ENCODE measurements at places on chromosomes 1 and 21.

- DNase-seq: no peak
These were observed 66.3 kb upstream of the SSX2IP start for GRCh38 chr1:84756455-84757082.

- DNase-seq: no peak
These were observed 876 bp downstream of the LRRC7 start for GRCh38 chr1:69568421-69569174.

DNA sequence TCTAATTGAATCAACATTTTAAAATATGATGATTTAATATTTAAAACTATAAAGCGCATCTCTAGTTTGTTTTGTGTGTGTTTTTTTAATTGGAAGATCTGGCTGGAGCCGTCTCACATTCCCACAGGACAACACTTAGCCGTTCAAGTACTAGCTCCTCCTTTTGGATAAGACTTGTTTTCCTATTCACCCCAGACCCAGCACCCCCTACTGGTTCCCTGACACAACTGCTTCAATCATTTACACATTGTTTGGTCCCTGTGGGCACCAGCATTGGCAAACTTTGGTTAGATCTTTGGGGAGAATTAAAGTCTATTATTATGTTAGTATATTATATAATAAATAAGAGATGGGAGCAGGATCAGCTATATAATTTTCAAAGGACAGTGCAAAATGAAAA is 34.5 kb downstream of the TYW3 start:
- DNase-seq: no peak

- DNase-seq: no peak
These were observed 45.8 kb downstream of the SLC30A7 start for GRCh38 chr1:100941580-100942216.

GRCh38 chr1:25773441-25774125 is 26.4 kb upstream of the SELENON start:
- no peak for DNase-seq

DNA sequence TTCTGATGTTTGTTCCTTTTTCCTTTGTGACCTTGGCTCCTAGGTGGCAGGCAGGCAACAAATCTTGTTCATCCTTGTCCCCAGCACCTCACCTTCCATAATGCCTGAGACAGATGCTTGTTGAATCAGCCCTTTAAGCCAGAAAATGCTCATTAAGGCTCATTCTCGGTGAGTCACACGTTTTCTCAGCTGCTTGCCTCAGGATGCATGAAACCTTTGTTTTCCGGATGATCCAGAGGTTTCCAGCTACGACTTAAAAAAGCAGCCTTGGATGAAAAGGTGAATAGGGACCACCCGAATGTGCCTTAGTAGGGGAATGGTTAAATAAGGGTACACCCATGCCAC is 4.6 kb upstream of the ATP13A2 start:
- no peak for DNase-seq

DNA sequence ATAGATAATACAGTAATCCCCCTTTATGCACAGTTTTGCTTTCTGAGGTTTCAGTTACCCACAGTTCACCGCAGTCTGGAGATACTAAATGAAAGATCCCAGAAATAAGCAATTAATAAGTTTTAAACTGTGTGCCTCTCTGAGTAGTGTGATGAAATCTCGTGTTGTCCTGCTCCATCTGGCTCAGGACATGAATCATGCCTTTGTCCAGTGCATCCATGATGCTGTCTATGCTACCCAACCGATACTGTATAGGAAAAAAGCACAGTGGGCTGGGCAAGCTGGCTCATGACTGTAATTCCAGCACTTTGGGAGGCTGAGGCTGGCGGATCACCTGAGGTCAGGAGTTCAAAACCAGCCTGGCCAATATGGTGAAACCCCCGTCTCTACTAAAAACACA is 85.0 kb upstream of the SLC2A1 start:
- DNase-seq: no peak

GRCh38 chr1:44489481-44489880 is 84.4 kb downstream of the RNF220 start:
- no peak for DNase-seq

DNA sequence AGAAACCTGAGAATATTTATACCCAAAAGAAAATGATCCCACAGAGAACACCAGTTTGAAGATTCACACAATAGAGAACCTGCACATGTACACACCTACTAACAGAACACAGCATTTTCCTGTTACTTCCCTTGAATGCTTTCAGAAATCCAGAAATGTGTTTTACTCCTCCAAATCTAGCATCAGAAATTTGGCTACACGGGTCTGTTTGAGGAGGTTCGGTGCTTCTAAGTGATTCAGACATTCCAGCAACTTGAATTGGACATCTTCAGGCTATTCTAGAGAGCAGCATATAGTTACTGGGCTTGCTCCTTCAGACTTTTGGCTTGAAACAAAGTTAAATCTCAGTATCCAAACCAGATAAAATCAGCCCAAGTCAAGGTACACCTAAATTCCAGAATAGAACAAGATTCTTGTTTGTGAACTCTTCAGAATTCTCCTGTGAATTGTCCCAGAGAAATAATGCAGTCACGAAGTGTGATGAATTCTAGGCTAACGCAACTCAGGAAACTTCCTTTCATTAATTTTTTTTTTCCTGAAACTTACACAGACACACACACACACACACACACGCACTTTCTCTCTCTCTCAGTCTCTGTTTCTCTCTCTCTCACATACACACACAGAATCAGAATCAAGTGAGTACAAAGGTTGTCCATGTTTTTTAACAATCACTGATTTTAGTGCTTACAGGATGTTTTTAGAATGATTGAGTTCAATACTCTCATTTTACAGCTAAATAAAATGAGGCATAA is 278.4 kb upstream of the SNX7 start:
- no peak for DNase-seq

GRCh38 chr1:204641936-204642335 is 43.6 kb downstream of the LRRN2 start:
- no peak for DNase-seq

GRCh38 chr1:2582391-2582790 is 4.2 kb upstream of the PRXL2B start:
- DNase-seq: peak; percentile 33

GRCh38 chr1:241589521-241589920 is 50.6 kb downstream of the CHML start:
- peak; percentile 26 for DNase-seq

DNA sequence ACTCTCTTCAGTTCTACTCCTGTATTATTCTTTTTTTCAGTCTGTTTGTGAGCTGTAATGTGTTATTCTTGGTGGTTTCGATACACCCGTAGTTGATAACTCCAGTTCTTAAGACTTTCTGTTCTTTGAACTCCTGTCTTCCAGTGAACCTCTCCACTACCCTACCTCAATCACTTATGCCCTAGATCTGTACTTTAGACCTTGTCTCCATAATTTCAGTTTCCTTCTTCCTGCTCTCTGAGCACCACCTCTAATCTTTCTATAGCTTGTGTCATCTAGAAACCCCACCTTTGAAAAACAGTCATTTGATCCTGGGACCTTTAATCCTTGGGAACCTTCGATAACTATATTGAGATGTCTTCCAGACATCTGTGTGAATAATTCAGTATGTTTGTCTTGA is 159.3 kb downstream of the PIK3R3 start:
- no peak for DNase-seq

- DNase-seq: no peak
These were observed 19.2 kb downstream of the CD247 start for GRCh38 chr1:167499106-167499505.

DNA sequence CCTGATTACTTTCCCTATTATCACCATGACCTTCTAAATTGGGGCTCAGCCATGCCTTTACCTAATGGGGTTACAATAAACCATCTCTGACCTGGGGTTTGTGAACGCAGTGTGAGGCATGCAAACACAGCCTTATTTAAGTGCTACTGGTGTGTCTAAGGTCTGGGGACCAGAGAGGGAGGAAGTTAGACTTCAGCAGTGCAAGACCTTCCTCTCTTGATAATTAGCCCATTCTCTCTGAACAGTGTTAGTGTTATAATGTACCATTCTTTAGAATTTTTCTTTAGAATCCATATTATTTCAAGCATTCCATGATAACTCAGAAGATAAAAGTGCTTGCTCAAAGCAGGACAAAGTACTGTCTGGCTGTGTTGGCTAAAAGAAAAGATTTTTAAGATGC is 10.5 kb upstream of the LRRC8D start:
- DNase-seq: peak; percentile 34

DNA sequence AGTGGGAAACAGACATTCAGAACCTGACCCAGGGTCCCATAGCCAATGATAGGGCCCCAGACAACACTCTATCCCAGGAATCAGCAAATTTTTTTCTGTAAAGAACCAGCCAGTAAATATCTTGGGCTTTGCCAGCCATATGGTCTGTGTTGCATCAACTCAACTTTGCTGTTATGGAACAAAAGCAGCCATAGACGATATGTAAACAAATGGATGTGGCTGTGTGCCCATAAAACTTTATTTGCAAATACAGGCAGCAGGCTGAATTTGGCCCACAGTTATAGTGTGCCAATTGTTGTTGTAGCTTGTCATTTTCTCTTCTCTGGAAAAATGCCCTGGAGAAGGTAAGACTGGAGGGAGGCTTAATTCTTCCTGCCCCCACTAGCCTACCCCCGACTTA is 431.1 kb upstream of the VAMP3 start:
- DNase-seq: no peak

DNA sequence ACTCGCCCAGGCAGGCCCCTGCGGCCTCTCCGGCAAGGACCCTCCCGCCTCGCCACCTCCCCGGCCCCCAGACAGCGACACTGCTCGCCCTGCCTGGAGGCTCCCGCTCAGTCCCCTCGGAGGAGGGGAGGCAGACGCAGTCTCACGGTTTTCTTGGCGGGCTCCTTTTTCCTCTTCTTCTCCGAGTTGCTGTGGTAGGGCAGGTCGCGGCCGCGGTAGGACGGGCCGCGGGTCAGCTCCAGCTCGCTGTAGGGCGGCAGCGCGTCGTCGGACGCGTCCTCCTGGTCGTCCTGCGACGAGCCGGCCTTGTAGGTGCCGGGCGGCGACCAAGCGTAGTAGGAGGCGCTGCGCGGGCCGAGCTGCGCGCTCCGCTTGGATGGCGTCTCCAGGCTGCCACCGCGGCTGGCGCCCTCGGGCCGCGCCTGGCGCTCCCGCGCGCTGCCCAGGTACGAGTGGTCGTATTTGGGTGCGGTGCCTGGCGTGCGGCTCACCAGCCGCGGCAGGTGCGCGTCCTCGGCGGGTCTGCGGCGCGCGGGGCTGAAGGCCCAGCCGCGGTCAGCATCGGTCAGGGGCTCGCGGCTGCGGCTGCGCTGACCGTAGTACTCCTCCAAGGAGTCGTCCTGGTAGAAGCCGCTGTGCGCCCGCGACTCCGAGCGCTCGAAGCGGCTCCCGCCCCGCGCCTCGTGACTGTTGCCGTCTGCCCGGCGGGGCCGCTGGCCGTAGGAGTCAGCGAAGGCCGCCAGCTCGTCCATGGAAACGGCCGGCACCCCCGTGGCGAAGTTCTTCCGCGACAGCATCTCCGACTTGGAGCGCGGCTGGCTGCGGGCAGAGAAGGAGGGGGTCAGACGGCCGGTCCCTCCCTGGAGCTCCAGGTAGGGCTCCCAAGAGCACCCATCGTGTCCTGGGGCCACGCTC is 44.8 kb upstream of the TADA1 start:
- DNase-seq: no peak

DNA sequence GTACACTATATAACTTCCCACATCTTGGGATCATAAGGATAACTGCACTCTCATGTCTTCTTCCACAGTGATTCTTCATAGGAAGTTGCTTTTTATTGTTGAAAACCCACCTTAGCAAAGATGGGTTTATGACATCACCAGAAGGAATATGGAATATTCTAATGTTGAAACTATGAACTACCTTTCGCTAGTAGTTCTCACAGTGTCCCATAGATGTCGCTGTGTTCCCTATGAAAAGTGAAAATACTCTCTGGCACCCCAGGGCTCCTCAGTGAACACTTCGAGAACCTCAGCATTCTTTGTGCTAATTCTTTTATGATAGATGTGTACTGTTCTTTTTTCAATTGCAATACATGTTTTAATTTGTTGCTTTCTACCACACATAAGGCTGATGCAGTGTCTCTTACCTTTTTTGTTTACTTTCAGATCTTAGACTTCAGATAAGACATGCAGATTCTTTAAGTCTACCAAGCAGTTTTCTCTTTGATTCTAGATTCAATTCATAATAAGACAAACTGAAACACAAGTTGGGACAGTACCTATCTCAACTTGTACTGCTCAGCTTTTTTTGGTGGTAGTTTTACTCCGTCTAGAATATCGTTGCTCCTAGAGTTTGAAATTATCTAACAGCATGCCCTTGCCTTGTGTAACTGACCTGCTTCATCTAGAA is 90.8 kb downstream of the GTF2B start:
- DNase-seq: no peak

- no peak for DNase-seq
These were observed 382.7 kb upstream of the DUSP10 start for GRCh38 chr1:222124602-222125001.

GRCh38 chr1:168079761-168080160 is 57.0 kb downstream of the GPR161 start:
- DNase-seq: no peak

DNA sequence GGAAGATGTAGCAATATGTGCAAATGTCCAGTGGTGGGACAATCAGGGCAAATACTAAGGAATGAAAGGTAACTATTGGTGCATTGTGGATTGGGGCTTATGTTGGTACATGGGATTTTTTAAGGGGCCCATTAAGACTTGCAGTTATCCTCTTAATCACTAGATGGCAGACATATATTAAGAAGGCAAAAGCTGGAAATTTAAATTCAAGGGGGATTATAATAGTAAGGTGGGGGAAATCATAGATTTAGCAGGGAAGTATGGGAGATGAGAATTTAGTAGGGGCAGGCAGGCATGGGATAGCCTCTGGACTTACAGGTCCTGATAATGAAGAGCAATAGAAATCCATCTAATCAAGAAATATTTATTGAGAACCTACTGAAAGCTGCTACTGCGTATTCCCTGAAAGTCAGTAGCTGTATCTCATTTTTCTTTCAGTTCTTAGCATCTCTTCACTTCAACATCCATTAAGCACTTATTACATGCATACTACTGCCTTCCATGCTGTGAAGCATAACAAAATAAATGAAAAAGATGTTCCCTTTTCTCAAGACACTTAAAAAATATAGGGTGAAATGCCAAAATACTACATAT is 251.8 kb downstream of the CRB1 start:
- no peak for DNase-seq

DNA sequence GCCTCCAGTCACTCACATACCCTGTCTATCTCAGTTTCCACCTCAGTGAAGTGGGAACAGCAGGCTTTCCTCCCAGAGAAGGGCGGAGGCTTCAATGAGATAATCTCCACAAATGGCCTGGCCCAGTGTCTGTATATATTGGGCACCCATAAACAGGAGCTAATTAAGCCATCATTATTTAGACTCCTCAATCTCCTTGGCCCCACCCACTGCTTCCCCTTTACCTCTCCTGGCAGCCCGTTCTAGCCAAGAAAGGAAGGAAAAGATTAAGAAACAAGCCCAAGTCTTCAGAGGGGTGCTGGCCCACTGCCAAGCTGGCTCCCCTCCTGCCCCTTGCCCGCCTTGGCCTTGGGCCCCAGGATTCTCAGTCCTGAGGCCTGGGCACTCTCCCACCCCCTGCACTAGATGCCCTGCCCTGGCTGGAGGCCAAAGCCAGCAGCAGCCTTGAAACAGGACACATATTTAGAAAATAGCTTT is 15.9 kb upstream of the EPB41 start:
- peak; percentile 40 for DNase-seq

GRCh38 chr1:160781186-160781766 is 14.7 kb upstream of the LY9 start:
- no peak for DNase-seq

DNA sequence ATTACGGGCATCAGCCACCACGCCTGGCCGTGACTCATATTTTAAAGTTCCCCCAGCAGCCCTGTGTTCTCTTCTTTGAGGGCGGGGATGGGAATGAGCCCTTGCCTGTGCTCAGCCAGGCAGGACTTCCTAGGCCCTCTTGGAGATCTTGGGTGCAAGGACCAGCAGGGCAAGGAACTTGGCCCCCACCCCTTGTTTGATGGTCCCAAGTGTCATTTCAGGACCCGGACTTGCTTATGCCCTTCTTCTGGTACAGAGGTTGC is 9.3 kb downstream of the RASSF5 start:
- peak; percentile 73 for DNase-seq
